Cardiac muscle cell (in vitro differentiated cells and primary cell): ENCODE measurements at places on chromosomes 2 and 18. TPM values are rescaled to one million over a fixed set of nuclear protein-coding genes. Genes with fewer than 3 reads are reported as not detected.

Gene TPO
- total RNA-seq, result 0.71 and 1.2 TPM in 2 replicates

Gene RAMP1
- total RNA-seq, result 3.1 and 5.6 TPM in 2 replicates

Gene LRRC30
- not detected in 2 replicates for total RNA-seq

DNA sequence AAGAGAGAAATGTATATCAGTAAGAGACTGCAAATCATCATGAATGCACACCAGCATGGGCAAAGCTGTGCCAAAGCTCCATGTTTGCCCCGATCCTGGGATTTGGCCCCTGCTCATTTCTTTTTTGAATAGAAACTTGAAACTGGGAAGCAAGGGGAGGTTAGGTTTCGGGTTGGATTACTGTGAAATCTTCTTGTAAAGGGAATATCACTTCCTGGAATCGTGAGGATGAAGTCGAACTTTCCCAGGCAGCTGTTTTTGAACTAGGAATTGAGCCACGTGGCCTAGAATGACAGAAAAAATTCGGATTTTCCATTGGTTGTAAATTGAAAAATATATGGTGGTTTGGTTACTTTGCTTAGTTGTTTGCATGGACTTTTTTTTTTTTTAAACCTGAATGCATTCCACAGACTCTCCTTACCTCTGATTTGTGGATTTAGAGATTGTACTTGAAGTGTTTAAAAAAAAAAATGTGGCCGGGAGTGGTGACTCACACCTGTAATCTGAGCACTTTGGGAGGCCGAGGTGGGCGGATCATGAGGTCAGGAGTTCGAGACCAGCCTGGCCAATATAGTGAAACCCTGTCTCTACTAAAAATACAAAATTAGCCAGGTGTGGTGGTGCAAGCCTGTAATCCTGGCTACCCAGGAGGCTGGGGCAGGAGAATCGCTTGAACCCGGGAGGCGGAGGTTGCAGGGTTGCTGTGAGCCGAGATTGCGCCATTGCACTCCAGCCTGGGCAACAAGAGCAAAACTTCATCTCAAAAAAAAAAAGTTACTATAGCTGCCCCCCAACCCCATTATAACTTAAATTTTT, 32.1 kb downstream of the GRHL1 start:
- H3K27me3 ChIP-seq, result no peaks in the 10 kb centered on the region
- DNase-seq, result peak; percentile 33
- no peaks in the 10 kb centered on the region for H3K4me1 ChIP-seq
- no peak overlapping the region for H3K27ac ChIP-seq

DNA sequence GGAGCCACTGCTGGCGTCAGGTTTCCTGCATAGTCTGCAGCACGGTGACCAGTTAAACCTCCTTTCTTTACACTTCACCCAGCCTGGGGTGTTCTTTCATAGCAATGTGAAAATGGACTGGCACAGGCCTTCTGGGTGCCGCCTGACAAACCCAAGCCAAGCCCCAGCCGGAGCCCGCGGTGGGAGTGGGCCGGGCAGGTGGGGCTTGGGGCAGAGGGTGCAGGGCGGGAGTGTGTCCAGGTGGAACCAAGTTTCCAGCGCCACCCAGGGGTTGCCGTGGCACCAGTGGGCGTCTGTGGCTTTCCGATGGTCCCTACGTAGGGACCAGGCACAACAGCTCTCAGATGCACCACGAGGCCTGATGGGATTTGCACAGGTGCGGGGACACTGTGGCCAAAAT, 75.8 kb downstream of the RTP5 start:
- no peak overlapping the region for H3K27ac ChIP-seq
- DNase-seq, result no peak
- no peak overlapping the region for H3K4me3 ChIP-seq
- H3K4me1 ChIP-seq, result no peaks in the 10 kb centered on the region
- H3K27me3 ChIP-seq, result peaks cover 5% of the 10 kb centered on the region

DNA sequence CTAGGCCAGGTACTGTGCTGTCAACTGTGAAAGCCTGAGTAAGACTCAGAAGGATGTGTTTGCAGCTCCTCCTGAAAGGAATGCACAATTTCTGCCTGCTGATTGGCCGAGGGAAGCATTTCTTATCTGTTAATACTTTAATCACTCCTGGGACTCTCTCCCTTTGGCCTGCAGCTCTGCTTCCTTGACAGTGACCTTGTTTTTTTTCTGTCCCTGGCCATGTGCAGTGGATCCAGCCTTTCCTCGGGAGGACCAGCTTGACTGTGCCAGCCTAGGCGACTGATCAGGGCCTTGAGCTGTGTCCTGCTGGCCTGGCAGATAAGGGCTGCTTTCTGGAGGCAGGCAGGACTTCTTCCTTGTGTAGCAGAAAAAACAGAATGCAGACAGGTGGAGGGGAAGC, 10.0 kb downstream of the RNF144A start:
- DNase-seq, result peak; percentile 42
- no peak overlapping the region for H3K4me3 ChIP-seq
- no peaks in the 10 kb centered on the region for H3K36me3 ChIP-seq
